Bladder microvascular endothelial cell (primary cell): ENCODE measurements at places on chromosomes 3 and 15. TPM values are rescaled to one million over a fixed set of nuclear protein-coding genes. Genes with fewer than 3 reads are reported as not detected.

Gene NIPA2
- total RNA-seq, result 52.9 and 74.0 TPM in 2 replicates

Gene PTX3
- total RNA-seq, result 56.3 and 566 TPM in 2 replicates

Gene HCLS1
- total RNA-seq, result 31.9 and 43.1 TPM in 2 replicates

Gene RTP3
- not detected in 2 replicates for total RNA-seq

Gene PLSCR2
- 0.31 TPM in 1 of 2 replicates, not detected in the other for total RNA-seq
